HS-5 (cell line): ENCODE measurements at places on chromosomes 1 and 21.

DNA sequence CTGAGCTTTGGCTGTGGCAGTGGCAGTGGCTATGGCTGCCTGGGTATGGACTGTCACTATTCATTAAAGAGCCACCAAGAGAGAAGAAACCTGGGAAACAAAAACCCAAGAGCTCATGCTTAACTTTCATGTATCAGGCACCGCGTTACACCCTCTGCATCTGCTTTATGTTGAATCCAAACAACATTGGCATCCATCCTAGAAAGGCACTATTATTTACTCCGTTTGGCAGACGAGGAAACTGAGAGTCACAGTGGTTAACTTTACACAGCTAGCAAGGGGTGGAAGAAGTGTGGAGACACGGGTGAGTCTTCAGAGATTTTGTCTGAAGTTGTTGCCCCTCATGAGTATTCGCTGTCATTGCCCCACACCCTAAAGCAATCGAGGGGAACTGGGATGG, 63.8 kb downstream of the PLXNA2 start:
- DNase-seq: no peak

- DNase-seq: no peak
Measured at GRCh38 chr21:40837456-40837855, 9.5 kb downstream of the DSCAM start.

GRCh38 chr1:158324395-158324794, 6.9 kb downstream of the CD1B start:
- DNase-seq: no peak

- no peak for DNase-seq
Measured at GRCh38 chr21:42102076-42102475, 31.0 kb downstream of the UMODL1 start.
